ENCODE measurements at places on chromosomes 5 and 9.

GRCh38 chr5:1570975-1571374, 47.2 kb upstream of the LPCAT1 start:
- DNase-seq, result no peak

DNA sequence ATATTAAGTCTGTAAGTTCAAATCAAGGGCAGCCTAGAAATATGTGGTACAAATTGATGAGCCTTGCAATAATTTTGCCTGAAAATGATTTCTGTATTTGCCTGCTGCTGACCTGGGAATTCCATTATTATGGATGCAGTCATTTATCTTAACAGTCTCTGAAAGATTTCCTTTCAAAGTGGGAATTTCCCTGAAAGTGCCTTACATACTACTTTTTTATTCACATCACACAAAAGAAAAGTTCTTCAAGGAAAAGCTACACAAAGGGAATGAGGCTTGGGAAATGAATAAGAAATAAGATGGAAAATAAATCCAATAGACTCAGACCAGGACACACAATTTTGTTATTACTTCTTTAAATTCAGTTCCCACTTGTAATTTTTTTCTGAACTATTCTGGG, 537.8 kb upstream of the PTGER4 start:
- DNase-seq, result no peak

- DNase-seq, result no peak
Observed at GRCh38 chr5:143645356-143645755, 166.6 kb upstream of the HMHB1 start.

DNA sequence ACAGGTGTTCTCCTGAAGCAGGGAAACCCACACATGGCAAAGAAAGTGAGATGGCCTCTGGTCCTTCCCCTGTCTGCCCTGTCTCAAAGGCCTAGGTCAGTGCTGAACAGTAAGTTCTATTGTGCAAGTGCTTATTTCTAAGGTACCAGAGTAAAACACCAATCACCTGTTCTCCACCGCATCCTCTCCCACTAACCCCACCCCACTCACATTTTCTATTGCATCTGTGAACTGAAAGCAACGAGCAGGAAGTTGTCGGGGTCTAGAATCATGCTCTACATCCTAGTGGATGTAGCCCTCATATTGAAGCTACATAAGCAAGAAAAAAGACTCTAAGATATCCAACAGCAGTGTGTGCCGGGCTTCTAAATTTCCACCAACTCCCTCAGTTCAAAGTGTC, 265.9 kb downstream of the ENC1 start:
- no peak for DNase-seq

DNA sequence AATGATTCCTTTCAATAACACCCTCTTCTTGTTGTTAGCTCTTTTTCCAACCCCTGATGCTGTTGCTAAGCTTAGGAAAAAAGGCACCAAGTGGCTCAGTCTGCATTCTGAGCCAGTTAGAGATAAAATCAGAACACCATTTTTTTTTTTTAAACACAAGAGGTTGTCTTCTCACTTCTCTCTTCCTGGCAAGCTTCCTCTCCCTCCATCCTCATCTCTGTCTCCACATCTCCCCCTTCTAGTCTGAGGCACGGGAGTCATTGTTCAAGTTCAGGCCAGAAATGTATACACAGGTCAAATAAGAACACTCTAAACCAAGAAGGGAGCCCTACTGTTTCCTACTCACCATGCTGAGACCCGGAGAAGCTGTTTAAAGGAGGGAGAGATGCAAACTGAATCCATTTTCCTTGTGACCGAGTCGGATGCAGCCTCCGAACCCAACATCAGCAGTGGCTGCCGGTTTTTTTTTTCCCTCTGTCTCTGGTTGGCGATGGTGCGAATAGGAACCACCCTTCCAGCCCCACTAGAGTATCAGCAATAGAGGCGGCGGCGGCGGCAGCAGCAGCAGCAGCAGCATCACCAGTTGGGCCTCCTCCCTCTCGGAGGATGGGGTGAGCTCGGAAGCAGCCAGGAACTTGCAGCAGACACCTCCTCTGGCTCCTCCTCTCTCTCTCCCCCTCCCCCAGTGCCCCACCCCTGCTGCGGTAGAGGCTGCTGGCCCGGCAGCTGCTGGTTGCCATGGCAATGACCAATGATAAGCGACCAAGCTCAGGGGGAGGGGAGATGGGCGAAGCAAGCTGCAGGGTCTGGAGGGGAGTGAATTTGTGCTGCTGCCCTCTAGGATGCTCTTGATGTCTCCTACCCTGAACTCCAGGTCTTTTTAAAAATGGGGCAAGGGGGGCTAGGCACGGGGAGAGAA, at the start of gene JAKMIP2:
TSS of gene JAKMIP2 (minus strand) at position 619 of the 919 bp plus-strand sequence. CDS start 110,922 bp downstream, outside the sequence.
- DNase-seq, result peak; percentile 74

- DNase-seq, result no peak
Observed at GRCh38 chr9:77820293-77820954, 172.3 kb upstream of the GNA14 start.

DNA sequence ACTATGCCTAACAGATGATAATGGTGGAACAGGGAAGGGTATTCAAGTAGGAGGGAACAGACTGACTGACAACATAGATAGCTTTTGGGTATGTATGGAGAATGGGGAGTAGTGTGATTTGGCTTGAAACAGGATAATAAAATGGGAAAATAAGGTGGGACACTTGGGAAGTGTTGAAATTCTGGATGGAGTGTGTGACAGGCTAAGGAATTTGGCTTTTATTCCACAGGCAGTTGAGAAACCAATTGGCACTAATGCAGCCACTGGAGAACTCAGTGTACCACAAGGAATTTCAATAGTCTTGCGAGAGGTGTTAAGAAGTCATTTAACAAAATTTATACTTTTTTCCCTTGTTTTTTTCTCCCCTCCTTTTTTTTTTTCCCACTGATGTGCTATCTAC, 153.5 kb upstream of the ELAVL2 start:
- DNase-seq, result no peak

- no peak for DNase-seq
Observed at GRCh38 chr5:96546120-96546519, 113.1 kb upstream of the PCSK1 start.

DNA sequence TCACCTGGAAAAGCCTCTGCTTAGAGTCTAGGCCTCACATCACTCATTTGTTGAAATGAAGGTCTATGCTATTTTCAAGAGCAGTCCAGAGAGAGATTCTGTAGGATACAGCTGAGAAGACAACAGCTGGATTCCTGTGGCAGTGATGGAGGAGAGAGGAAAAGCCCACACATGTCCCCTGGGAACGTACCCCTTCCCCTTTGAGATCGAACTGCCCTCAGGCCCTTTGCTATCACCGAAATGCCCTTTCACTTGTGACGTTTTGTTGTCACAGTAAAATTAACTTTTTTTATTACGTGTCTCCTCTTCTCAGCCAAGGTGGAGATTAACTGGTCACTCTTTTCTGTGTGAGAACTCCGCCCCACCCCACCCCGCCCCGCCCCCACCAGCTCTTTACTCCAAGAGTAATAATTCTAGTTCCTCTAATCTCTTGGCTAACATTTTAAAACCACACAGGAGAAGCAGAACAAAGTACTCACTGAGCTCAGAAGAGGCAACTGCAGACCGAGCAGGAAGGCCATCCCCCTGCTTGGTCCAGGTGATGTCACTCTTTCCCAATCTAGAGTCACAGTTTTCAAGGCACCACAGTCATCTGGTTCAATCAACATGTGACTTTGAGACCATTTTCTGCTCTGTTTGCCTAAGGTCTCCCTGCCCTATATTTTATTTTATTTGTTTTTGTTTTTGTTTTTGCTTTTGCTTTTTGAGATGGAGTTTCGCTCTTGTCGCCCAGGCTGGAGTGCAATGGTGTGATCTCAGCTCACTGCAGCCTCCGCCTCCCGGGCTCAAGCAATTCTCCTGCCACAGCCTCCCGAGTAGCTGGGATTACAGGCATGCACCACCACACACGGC, 105.6 kb downstream of the SUSD1 start:
- no peak for DNase-seq

DNA sequence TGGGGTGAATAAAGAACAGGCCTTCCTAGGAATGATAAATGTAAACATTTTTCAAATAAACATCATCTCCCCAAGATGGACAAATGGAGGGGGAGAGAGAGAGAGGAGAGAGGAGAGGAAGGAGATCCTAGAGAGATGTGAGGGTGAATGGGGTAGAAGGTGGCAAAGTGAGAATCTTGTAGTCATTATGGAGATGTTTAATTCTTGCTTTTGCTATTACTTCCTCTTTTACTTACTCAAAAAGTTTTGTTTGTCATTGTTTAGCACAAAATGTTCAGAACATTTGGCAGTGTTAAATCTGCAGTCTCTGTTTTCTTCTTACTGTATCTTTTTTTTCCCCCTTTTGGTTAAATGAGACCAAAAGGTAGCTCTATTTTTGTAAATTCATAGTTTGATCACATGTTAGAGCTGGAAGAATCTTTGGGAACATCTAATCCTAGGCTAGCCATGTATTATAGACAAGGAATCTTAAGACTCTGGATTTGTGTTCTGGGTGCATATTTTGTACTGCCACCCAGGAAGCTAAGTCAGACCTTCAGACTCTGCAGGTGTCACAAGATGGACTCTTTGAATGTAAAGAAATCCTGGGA, 266.1 kb downstream of the NTRK2 start:
- no peak for DNase-seq

DNA sequence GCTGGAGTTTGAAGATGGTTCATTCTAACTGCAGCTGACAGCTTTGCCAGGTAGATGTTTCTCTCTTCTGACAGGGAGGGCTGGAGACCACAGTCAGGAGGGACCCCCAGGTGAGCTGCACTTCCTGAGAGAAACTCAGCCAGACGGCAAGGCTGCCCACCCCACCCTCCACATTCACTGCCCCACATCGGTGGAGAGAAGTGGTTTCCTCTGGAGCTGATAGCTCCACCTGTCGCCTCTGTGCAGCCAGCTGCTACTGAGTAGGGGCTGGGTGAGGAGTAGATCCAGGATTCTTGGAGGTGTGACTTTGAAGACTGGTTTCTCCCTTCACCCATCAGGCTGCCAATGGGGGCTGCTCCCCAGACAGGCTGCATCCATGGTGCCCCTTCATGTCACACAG, 175.0 kb downstream of the CARTPT start:
- DNase-seq, result no peak

DNA sequence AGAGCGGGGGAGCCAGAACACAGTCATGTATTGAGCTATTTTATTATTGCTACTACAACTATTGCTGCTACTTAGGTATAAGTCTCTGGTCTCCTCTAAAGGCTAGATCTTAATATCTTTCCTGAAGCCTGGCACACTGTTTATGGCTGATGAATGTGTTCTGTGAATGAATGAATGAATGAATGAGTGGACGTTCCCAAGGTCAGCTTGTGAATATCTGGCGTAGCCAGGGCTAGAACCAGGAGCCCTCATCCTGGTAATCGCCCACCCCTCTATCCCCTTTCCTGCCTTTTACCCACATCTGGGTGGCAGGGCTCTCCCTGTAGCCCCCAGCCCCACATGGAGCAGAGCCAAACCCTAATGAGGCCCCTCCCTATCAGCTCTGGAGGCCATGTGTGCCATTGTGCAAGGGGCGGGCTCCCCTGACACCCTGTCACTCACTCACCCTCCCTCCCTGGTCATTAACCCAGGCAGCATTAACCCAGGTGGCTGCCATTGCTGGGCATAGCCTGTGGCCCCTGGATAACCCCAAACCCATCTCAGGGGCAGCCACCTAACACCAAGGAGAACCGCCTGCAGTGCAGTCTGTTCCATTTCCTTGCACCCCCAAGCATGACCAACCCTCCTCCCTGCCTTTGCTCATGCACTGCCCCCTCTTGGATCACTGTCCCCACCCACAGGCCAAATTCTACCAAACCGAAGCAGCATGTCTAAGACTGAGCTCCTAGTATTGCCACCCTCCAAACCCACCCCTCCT, 2.0 kb upstream of the AKNA start:
- no peak for DNase-seq

- no peak for DNase-seq
Observed at GRCh38 chr5:126383246-126383645, 40.0 kb upstream of the GRAMD2B start.

DNA sequence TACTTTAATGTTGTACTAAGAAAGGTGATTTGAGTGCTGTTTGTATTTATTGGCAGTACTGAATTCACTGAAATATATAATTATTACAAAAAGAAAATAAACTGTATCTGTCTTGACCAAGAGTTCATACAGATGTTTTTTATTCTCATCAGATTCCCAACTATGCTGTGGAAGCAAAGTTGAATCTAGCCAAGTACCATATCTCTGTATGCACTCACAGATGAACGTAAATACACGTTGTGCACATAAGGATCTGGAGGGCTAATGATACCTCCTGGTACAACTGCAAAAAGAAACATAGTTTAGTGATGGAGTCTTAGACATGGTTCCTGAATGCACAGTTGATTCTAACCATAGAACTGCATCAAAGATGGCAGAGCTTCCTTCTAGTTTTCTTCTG, 169.4 kb downstream of the CD180 start:
- no peak for DNase-seq

GRCh38 chr5:100901821-100902341, 1.2 kb downstream of the ST8SIA4 start:
- peak; percentile 50 for DNase-seq

GRCh38 chr9:29150606-29151005, 1577.3 kb upstream of the C9orf72 start:
- no peak for DNase-seq

DNA sequence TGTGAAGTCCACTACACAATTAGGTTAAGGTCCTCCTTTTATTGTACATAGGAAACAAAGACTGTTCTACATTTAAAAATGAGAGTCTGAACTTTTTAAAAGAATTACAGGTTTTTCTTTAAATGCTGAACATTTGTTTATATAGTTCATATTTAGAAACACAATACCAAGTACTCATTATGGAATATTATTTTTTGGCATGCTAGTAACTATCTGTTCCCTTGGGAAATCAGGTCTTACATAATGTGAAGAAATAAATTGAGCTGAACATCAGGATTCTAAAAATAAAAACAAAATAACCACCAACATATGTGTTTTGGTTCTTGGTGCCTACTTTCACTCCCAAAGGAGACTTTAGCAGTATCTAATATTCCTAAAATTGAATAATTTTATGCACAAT, 230.5 kb upstream of the IZUMO3 start:
- DNase-seq, result no peak

- DNase-seq, result no peak
Observed at GRCh38 chr9:99955606-99956005, 49.2 kb downstream of the STX17 start.

GRCh38 chr9:110502842-110503241, 76.7 kb downstream of the SVEP1 start:
- no peak for DNase-seq

DNA sequence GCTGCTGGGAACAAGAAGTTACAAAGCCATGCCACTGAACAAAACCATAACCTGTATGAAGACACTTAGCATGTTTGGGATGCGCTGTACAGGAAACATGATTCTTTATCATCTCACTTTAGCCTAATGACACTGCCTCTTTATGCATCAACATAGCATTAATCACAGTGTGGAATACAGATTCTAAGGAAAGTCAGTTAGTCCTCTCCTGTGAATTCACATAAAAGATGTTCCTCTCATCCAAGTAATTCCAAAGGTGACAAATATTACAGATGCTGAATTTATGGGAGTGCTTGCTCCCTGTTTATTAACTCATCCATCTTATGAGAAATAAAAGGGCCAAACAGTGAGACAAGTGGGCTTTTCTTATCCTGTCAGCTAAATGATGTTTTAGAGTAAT, 1677.7 kb downstream of the EFNA5 start:
- no peak for DNase-seq

Data from activated T-cell treated with anti-CD3 and anti-CD28 coated beads, Interleukin-2, amount 50 U/mL, for 1 hour (primary cell).